ENCODE measurements at places on chromosomes 7 and 10.

GRCh38 chr10:70651661-70652060, 20.6 kb upstream of the ADAMTS14 start:
- no peak for DNase-seq

GRCh38 chr10:111072232-111072631, 4.6 kb upstream of the ADRA2A start:
- DNase-seq = no peak

DNA sequence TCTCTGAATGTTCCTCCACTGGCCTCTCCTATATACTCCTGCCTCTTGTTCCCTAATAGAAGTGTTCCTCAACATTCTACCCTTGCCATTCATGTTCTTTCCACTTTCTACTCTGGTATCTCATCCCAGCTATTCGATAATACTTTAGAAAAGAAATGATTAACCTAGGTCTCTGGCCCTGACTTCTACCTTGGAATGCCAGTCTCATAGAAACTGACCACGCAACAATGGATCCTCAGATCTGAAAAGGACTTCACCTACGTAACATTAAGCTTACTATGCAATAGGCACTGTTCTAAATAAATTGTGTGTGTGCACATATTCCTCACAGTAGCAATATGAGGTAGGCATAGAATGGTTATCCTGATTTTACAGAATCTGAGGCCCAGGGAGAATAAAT, 234.5 kb downstream of the DNAJC1 start:
- DNase-seq = no peak

DNA sequence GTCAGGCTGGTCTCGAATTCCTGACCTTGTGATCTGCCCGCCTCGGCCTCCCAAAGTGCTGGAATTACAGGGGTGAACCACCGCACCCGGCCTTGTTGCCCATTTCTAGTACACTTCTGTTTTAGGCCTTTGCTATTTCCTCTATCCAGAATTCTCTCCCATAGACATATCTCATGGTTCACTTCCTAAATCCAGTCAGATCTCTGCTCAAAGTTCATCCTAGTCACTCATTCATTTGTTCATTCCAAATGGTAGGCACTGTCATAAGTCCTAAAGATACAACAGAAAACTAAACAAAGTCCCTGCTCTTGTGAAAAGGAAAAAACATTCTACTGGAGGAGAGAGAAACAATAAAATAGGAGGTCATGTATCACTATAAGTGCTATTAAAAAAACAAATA, 2.4 kb upstream of the MOSPD3 start:
- DNase-seq = no peak

GRCh38 chr7:137967143-137968018, 34.5 kb downstream of the CREB3L2 start:
- no peak for DNase-seq

Measured in tibial nerve (tissue), 4 donors.